Retinal pigment epithelial cell (primary cell): ENCODE measurements at places on chromosomes 16 and 17.
A peak's percentile ranks its signal among the peaks of the same experiment; 100 is the strongest.

DNA sequence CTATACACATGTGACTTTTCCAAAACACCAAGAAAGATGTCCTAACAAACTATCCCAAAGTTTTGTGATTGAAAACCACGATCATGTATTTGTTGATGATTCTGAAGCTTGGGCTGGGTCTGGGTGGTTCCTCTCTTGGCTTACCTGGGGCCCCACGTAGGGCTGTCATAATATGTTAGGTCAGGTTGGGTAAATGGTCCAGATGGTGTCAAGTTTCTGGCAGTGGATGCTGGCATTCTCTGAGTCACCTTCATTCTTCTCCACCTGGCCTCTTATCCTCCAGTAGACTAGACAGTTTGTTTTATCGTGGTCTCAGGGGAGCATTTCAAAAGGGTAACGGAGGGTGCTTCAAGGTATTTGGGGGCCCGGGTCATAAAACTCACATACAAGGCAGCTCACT lies 39.4 kb downstream of the SYCE1L start:
- DNase-seq: no peak

DNA sequence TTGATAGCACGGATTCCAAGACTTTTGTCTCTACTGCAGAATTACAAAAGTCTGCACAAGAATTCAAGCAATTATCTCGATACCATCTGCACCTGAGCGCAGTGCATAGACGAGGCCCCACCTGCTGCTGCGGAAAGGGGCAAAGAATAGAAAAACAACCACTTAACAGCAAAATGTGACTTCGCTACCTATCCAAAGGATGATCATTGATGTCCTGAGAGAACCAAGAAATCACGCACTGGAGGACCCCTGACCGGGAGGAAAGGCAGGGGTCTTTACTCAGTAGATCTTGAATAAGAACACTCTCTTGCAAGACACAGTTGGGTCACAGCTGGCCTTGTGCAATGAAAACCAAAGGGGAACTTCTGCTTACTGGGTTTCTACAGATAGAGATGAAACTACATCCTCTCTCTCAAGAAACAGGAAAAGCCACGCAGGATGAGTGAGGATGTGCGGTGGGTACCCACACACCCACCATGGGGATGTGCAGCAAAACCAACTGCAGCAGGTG lies 147.4 kb upstream of the RPH3AL start:
- DNase-seq: no peak

GRCh38 chr16:4064950-4065352 lies 51.3 kb downstream of the ADCY9 start:
- DNase-seq: no peak

DNA sequence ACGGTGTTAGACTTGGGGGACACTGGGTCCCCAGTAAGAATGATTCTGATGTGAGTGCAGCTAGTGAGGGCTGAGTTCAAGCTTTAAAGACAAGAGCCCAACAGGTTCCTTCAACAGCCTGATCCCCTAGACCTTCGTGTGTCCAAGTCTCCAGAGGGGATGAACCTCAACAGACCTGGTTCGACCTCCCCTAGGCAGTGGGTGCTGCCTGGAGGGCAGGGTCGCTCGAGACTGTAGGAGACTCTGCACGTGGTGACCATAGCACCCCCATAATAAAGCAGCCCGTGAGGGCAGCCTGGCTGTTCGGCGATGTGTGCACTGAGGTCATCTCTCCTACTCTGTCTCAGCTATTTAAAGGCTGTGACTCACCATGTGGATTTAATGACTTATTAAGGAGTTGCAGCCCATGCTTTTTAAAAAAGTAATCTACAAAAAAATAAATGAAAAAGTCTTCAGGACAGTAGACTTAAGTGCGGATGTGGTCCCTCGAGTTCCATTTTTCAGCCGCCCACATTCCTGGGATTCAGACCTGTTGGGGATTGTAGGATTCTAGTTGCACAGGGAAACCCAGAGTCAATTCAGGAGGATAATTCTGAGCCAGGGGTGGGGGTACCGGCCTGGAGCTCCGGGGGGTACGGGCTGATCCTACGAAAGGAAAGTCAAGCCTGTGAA lies 23.4 kb upstream of the METRNL start:
- DNase-seq: peak; percentile 74

GRCh38 chr17:49369760-49370159 lies 7.7 kb upstream of the ZNF652 start:
- DNase-seq: no peak

GRCh38 chr16:10037751-10038150 lies 144.5 kb downstream of the GRIN2A start:
- peak; percentile 48 for DNase-seq

DNA sequence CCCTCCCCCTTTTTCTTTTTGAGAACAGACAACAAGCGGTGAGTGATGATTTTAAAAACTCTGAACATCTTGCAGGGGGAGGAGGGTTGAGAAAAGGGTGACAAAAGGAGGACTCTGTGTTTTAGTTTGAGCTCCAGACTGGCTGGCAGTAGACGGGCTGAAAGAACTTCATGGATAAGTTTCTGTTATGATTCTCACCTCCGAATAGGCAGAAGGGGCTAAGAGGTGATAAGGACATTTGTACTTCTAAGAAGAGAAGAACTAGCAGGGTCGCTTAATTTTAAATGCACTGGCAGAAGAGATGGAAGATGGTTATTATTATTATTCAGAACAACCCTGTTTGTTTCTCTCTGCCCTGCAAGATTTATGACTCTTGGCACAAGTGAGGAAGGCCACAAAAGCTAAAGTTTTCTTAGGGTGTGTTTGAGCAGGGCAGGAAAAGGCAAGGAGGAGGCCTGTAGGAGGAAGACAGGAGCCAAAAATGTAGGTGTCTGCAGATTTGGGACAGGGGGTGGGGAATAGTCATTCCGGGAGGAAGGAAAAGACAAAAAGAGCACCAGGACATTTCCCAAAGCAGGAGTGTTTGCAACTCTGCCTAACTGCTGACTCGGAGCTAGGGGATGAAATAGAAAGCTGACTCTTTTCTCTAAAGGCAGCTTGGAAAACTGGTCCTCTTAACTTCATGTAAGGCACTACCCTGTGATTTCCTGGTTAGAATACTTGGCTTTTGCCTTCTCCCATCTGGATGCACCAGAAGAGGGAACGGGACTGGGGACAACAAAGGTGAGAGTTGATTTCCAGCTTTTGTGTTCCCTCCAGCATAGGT lies 11.9 kb upstream of the HOXB2 start:
- no peak for DNase-seq

GRCh38 chr16:12542818-12543699 lies 260.6 kb downstream of the CPPED1 start:
- no peak for DNase-seq

DNA sequence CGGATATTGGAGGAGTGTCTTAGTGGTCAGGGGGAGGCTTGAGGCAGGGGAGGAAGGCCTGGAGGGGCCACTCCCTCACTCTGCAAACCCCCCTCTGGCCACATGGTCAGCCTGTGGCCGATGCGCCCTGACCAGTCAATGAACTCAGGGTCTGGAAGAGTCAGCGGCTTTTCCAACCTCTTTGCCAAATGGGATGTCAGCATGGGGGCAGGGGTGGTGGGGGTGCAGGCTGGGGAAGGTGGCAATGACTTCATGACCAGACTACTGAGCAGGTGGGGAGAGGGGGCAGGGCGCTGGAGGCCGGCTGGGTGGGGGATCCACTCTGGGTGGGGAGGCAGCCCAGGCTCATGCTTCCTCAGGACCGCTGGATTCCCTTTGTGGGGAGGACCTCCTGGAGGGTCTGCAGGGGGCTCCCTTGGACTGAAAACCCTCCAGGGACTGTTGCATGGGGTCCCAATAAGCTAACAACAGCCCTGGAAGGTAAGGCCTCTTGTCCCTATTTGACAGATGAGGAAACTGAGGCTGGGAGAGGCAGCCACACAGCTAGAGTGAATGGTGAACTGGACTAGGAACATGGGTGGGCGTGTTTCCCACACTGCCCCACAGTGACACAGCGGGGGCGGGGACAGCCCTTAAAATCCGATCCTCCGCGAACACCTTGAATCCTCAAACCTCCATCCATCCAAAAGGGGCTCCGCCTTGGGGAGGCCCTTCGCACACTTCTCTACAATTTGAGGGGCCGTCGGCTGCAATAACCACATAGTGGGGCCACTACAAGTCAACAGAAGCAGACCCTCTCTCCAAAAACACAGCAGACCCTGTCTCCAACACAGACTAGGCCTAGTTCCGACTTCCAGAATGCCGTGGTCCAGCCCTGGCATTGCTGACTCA lies 81.0 kb upstream of the TOB1 start:
- DNase-seq: no peak

- DNase-seq: no peak
Observed at GRCh38 chr16:66353055-66353454, 13.4 kb upstream of the CDH5 start.

- no peak for DNase-seq
Observed at GRCh38 chr17:31568539-31568938, 177.1 kb downstream of the RAB11FIP4 start.

DNA sequence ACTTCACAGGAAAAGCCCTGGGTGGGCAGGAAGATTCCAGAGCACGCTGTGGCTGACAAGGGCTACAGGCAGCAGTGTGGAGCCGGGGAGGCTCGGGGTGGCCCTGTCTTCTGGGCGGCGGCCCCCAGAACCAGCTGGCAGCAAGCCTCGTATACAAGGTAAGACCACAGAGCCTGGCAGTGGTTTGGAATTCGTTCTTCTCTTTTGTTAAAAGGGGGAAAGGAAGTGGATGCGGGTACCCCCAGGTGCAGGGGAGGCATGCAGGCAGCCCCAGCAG lies 6.0 kb downstream of the UBALD1 start:
- DNase-seq: no peak

- no peak for DNase-seq
Observed at GRCh38 chr17:80558046-80558445, 13.4 kb downstream of the RPTOR start.

- DNase-seq: no peak
Observed at GRCh38 chr17:49681106-49681979, 3.4 kb upstream of the SPOP start.

DNA sequence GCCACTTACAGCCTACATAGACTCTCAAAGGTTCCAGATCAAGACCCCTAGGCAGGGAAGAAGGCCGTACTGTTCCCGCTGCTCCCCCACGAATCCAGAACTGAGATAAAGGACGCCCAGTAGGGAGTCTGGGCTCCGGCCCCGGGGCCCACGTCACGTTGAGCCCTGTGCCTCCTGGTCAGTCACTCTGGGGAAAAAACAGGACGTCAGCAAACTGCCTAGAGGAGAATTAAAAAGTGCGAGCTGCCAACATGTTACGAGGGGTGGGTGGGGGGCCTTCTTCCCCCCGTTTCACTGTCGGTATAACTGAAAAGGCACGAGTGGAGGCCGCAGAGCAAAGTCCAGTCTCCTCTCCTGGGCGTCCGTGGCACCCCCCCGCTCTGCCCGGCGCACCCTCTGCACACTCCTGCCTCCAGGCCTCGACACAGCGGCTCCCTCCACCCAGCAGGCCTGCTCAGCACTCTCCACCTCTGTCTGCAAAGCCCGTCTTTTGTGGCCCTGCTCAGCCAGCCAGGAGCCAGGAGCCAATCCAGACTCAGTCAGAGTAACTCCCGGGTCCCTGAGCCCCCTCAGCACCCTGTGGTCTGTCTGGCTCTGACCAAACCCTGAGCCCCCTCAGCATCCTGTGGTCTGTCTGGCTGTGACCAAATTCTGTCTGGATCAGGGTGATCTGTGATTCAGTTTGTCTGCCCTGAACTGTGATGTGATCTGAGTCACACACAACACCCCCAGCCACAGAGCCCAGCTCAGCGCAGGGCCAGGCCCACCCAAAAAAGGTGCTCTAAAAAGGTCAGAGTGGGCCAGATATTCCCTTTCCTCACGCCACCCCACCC lies 6.2 kb downstream of the ITGAE start:
- DNase-seq: peak; percentile 45

DNA sequence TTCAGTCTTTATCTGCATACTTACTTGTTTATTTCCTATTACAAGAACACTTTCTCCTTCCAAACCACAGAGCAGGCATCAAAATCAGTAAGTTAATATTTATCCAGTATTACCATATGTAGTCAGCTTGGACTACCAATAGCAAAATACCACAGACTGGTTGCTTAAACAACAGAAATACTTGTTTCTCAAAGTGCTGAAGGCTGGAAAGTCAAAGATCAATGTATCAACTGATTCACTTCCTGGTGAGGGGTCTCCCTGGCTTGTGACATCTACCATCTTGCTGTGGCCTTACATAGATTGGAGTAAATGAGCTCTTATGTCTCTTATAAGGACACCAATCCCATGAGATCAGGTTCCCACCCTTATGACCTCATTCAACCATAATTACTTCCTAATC lies 2.6 kb downstream of the STXBP4 start:
- DNase-seq: no peak

DNA sequence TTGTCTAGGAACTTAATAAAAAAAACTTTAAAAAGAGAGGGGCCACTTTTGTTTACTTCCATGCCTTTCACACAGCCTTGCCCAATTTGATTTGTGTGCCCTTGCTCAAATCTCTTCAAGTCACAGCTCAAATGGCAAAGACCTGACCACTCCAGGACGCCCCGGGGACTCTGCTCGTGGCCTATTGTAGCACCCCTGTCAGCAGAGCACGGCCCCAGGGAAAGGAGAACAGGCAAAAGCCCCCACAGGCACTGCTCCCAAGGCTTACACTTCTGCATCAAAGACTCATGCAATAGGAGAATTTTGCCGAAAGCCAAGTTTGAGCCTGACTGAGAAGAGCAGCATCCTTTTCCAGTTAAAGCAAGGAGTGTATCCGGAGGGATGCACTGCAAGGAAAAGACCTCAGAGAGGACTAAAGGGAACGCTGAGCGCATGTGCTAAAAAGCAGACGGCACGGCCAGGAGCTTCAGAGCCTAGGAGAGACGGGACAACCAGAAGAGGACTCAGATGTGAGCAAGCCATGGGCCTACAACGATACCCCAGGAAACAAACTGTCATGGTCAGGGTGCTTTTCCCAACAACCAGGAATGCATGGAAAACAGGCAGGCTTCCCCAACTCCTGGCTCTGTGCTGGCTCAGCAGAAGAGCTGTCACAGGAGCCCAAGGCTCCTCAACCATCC lies 8.2 kb downstream of the CREBBP start:
- no peak for DNase-seq

DNA sequence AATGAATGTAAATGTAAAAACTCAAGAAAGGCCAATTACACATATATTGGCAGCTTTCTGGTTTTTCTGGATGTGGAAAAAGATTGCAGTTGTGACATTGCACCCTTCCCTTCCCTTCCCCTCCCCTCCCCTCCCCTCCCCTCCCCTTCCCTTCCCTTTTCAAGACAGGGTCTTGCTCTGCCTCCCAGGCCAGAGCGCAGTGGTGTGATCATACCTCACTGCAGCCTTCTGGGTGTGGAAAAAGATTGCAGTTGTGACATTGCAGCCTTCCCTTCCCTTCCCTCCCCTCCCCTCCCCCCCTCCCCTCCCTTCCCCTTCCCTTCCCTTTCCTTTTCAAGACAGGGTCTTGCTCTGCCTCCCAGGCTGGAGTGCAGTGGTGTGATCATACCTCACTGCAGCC lies 41.7 kb downstream of the PIK3R5 start:
- DNase-seq: no peak

DNA sequence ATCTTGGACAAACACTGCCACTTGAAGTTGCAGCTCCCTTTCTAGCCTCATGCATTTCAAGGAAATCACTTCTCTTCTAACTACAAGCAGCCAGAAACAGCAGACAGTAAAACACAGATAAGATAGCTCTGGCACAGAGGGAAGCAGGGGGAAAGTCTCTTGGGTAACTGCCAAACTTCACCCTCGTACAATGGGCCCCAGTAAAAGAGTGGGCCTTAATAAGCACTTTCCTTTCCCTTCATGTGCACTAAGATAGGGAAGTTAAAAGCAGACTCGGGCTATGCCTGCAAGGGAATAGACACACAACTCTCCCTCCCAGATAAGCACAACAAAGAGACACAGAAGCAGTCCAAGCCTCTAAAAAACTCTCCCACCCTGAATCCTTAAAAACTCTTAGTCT lies 4.2 kb upstream of the KRTAP4-5 start:
- DNase-seq: no peak
